ENCODE measurements at places on chromosomes 11 and 22.

DNA sequence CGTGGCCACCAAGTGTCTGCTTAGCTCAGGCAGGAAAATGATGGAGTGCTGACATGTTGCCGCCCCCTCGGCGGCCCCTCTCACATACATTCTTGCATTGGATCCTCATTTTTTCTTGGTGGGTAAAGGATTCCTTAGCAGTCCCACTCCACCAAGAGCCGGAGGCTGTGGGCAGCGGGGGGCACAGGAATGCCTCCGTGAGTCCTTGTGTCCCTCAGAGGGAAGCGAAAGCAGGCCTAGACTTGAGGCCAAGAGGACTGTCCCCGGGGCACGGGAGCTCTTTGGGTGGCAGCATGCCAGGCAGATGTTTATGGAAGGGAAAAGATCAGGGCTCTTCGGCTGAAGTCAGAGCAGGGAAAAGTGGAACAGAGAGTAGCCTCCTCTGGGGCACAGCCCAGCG, 21.6 kb downstream of the LRFN4 start:
- DNase-seq = no peak

DNA sequence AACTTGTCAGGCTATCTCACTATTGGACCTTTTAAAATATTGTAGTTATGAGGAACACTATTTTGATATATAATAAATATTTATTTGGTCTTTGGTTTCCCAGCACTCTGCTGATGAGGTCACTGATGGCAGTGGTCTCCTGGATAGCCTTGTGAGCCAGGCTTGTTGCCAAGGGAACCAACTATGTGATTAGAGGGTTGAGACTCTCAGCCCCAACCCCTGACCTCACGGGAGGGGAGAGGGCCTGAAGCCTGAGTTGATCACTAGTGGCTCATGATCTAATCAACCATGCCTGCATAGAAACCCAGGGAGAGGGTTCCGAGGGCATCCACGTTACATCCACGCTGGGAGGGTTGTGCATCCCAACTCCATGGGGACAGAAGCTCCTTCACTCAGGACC, 10.8 kb downstream of the PANX1 start:
- no peak for DNase-seq

- no peak for DNase-seq
Measured at GRCh38 chr11:126939552-126939951, 61.0 kb downstream of the KIRREL3 start.

- DNase-seq = peak; percentile 31
Measured at GRCh38 chr11:10322830-10323792, 18.2 kb downstream of the ADM start.
